ENCODE measurements at places on chromosomes 16 and 17.

- no peak for DNase-seq
Measured at GRCh38 chr16:56632848-56633365, 448 bp downstream of the MT1M start.

- DNase-seq = no peak
Measured at GRCh38 chr17:13776027-13776551, 174.4 kb upstream of the HS3ST3A1 start.

- DNase-seq = no peak
Measured at GRCh38 chr17:41518789-41519449, at the start of gene KRT15. KRT15 (minus strand) TSS chr17:41518890; CDS start chr17:41518827, 63 bp downstream.

DNA sequence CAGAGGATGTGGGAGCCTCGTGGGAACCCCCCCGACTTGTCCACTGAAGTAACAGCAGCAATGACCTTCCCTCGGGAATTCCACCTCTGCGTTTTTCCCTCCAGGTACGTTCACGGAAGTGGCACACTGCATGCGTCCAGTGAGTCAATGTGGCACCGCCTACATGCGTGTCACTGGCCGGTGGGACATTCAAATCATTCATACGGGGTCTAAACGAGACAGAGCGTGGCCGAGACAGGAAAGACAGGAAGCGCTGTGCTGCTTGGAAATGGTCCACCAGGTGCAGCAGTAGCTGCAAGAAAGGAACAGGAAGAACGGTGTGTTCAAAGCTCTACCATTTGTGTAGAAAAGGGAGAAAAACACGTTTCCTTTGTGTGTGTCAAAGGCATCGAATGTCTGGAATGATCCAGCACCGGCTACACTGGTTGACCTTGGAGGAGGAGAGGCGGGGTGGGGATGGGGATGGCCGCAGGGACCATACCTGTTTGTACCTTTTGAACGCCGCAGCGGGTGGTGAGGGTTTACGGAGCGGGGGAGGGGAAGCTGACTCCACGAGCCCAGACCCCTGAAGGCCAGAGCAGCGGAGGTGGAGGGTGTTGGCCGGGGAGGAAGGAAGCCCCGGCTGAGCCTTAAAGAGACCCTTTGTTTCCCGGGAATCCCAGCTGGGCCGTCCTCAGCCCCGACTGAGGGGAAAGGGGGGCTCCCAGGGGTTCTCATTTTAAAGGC is 1.7 kb upstream of the PGAP6 start:
- DNase-seq = peak; percentile 56

DNA sequence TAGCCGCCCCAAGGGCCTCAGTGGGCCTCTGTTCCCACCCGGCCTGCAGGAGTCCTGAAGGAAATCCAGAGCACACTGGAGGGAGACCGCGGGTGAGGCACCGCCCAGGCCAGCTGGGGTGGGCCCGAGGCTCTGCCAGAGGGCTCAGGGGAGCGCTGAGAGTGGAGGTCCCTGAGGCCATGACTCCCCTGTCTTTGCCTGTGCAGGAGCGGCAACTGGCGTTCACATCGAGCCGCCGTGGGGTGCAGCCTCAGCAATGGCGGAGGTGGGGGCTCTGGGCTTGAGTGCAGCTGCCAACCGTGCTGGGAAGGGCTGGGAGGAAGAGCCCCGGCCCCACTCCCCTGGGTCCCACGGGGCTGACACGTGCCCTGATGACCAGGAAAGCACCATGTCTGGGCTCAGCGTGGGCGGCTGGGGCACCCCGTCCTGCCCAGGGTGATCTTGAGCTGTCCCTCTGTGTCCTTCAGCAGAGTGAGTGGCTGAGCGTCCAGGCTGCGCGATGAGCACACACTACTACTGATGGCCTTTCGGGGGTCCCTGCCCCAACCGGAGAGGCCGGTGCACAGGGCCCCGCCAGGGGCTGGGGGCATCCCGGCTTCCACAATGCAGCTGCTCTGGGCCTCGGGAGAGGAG is 13.1 kb upstream of the MYO15B start:
- DNase-seq = no peak

DNA sequence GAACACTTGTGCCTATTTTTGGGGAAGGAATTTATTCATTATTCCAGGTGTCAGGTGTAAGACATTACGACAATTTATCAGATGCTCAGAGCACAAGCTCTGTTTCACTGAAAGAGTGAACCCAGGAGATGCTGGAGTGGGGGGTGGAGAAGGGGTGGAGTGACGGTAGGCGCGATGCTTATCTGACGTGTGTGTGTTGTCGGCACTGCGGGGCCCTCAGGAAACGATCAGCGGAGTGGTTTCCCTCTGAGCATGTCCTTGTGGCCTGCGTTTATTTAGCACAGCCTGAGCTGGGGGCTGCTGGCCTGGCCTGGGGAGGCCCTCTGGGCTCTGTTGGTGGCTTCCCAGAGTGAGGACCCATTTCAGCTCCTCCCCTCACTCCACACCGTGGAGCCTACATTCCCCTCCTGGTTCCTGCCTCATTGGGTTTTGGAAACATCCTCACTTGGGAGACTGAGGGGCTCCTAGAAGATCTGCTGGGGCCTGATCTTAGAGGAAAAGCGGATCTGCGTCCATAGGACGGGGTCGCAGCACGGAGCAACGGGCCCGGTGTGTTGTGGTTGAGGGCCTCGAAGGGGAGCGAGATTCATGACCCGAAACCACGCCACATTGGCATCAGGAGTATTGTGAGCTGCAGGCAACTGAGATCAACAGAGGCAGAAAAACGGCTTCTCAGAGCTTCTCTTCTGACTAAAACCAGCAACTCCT is 19.0 kb upstream of the GNG13 start:
- no peak for DNase-seq

DNA sequence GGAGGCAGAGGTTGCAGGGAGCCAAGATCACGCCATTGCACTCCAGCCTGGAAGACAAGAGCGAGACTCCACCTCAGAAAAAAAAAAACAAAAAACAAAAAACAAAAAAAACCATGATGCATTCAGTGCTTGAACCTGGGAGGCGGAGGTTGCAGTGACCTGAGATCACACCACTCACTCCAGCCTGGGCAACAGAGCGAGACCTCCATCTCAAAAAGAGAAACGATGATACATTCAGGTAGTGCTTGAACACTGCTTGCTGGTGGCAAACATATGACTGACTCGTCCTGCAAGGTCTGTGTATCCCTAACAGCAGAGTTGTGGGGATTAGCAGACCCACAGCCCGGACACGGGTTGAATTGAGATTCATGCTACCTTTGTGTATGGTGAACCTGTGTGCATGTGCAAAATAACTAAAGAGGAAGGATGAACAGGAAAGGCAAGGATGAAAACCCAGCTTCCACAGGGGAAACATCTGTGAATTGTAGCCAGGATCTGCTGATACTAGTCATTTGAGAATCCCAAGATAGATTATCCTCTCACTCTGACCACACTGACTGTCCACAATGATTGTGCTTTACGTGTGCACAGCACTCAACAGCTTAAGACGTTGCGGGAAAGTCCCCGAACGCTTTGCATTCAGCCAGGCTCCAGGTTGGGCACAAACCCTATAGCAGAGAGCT is 52.4 kb upstream of the MRPS23 start:
- DNase-seq = no peak

Measured in activated CD4-positive, alpha-beta T cell treated with anti-CD3 and anti-CD28 coated beads, Interleukin-2, amount 50 U/mL, for 48 hours (primary cell).